ENCODE measurements at places on chromosomes 6 and 20.

GRCh38 chr6:35230498-35230897 is 16.7 kb downstream of the SCUBE3 start:
- no peak for DNase-seq

DNA sequence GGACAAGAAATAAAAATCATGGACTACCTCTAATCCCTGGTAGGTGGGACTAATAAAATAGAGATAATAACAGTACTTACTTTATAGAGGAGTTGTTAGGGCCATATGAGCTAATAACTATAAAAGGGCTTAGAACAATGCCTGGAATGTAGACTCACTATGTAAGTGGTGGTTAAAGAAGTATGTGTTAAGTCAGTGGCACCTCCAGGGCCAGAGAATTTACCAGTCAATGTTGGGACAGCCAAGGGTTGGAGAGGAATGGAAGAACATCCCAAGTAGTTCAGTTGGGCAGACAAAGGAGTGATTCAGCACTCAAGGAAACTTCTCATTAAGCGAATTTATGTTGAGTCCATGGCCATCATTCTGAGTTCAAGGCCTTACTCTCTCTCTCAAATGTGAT is 116.8 kb downstream of the OTOR start:
- DNase-seq, result no peak

DNA sequence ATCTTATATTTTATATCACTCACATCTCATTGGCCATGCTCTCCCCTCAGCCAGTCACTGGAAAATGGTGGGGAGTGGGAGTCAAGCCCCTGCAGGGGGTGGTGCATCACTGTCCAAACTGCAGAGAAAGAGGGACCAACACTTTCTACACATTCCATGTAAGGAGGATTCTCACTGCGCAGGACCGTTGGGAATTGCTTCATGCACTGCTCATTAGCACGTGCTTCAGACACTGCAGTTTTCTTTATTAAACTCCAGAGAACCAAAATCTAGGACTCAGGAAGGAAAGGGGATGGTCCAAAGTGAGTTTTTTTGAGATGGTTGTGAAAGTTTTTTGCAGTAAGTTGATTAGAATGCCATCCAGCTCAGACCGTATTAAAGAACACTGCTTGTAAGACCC is 269.8 kb downstream of the FARS2 start:
- DNase-seq, result no peak

DNA sequence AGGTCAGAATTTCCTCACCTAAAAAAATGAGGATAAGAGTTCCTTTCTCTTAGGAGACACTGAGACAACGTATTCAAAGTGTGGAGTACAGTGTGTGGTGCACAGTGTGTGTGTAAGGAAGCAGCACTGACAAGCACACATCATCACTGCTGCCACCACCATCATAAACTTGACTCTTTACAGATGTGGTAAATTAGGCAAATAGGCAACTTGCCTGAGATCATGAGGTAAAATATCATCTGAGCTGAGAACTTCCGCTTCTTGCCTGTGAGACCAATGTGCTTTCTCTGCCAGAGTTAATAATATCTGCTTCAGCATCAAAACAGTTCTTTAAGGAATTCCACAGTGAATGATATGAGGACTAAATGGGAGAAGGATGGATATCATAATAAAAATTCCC is 52.7 kb downstream of the LYRM4 start:
- DNase-seq, result no peak

- DNase-seq, result no peak
Observed at GRCh38 chr6:22112461-22112860, 184.4 kb downstream of the PRL start.

DNA sequence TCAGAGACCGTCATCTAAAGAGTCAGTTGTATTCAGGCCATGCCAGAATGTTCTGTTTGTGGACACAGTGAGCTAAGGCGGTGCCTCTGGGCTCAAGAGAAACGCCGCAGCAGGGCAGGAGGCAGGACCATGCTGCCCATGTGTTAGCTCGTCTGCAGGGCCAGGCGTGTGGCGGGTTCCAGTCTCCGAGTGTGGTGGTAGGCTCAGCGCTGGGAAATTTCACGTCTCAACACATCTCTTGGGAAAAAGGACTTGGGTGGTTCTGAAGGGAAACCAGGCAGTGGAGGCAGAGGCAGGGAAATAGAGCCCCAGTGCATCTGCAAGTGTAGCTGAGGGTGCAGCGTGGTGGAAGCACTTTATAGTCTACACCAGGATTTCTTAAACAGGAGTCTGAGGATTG is 56.9 kb upstream of the TAGAP start:
- no peak for DNase-seq

GRCh38 chr6:41937861-41938574 is 3.6 kb downstream of the CCND3 start:
- DNase-seq, result no peak

GRCh38 chr6:150037526-150038201 is 12.3 kb upstream of the RAET1L start:
- DNase-seq, result no peak

DNA sequence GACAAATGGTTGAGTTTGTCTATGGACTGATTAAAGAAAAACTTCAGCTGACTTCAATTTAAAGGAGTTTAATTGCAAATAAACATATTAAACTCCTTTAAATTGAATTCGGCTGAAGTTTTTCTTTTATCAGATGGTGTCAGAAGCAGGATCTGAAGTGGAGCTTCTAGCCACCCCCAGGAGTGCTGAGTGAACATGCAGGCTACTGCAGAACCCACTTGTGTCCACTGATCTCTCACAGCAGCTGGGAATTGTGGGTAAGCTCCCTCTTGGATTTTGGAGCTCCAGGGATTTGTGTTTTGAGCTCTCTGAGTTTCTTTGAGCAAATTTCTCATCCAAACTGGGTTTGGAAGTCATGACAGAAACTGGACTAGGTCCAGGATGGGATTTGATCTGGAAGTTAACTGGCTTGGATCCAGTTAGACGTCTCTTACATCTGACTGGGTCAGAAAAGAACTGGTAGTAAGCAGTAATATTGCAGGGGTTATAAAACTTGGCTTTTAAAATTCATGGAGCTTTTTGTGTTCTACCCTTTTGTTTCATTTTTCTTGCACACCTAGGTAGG is 95.8 kb upstream of the UST start:
- no peak for DNase-seq

GRCh38 chr6:124055963-124056362 is 252.3 kb downstream of the NKAIN2 start:
- DNase-seq, result no peak

- no peak for DNase-seq
Observed at GRCh38 chr6:151069641-151070040, 170.1 kb upstream of the AKAP12 start.

DNA sequence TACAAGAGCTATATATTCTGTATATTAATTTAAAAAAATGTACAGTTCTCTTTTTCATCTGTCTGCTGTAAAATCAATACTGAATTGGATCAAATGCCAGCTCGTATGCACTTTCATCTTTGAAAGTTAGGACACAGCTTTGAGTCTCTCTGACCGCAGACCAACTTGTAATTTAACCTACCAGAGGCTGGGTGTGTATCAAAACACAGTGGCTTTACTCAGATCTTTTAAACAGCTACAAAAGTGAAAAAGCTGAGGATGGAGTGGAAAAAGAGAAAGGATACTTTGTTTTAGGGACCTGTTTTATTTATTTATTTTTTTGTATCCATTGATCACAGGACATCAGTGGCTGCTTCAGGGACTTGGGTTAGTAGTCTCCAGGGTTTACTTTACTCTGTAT is 44.1 kb downstream of the KIAA0408 start:
- no peak for DNase-seq

DNA sequence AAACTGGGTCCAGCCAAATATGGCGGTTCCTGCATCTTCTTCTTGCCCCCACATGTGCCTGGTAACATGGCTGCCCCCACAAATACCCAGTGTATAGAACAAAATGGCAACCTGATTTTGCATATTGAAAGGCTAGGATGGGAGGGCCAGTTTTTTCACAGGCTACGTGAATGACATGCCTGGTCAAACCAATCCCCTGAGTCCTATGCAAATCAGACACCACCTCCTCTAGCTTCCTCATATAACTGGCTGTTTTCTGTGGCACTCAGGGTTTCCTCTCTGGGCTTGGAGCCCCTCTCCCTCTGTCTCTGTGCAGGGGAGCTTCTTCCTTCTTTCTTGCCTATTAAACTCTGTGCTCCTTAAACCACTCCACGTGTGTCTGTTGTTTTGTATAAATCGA is 372.1 kb downstream of the KIF16B start:
- DNase-seq, result no peak

- DNase-seq, result no peak
Observed at GRCh38 chr20:39706184-39706663, 744.1 kb downstream of the DHX35 start.

GRCh38 chr6:6997263-6998193 is 110.2 kb upstream of the RREB1 start:
- no peak for DNase-seq

DNA sequence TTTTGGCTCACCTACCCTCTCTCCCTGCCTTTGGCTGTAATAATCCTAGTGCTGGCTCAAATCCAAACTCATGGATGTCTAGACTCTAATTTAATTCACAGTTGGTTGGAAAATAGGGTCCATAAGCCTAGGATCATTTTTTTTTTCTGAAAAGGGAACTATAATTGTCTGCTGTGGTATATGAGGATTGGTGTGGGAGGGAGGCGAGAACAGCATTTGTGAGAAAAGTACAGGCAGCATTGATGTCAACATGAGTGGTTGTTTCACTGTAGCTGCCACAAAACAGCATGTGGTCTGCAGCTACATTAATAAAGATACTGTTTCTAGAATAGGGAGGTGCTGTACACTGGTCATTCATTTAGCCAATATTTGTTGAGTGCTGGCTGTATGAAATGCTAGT is 18.6 kb upstream of the POLR1H start:
- DNase-seq, result no peak

DNA sequence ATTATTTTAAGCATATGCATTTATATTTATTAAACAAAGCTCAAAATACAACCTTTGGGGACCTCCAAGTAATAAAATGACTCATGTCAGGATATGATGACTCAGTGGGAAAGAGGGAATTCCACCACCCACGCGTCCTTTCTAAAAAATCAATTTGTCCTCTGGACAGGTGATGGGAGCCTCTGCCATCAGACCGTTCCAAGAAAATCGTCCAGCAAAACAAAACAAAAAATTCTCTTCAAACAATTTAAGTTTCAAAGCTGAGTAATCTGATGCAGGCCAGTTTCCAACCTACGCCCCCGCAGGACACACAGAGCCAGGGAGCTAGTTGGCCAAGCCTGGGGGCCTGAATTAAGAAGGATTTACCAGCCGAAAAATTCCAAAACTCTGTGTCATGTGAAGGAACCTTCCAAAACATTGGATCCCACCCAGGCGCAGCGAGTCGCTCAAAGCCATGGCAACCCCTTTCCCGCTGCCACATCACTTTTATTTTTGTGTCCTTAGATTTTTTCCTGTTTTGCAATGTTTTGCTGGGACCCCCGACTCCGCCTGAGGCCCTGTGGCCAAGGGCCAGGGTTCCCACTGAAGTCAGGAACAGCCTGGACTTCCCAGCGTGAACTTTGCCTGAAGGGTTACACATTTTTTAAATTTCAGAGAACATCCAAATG is 95.3 kb downstream of the NFATC2 start:
- DNase-seq, result no peak

- DNase-seq, result no peak
Observed at GRCh38 chr6:50213146-50213545, 163.4 kb upstream of the DEFB112 start.

- no peak for DNase-seq
Observed at GRCh38 chr6:67094431-67094946, 1387.5 kb upstream of the EYS start.

DNA sequence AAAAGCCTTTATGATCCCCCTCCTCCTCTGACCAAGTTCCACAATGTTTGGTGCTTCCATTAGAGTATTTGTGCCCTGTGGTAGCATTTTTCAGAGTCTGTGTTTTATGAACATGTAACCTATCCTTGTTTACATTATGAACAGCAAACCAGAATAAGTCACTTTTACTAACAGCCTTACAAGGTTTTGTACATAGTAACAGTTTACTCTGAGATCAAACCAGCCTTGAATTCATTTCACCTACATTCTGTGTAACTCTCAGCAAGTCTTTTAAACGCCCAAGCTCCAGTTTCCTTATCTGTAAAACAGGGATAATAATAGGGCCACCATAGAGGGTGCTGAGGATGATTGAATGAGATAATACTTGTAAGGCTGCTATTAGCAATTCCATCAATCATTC is 175.0 kb downstream of the PHACTR1 start:
- DNase-seq, result no peak

DNA sequence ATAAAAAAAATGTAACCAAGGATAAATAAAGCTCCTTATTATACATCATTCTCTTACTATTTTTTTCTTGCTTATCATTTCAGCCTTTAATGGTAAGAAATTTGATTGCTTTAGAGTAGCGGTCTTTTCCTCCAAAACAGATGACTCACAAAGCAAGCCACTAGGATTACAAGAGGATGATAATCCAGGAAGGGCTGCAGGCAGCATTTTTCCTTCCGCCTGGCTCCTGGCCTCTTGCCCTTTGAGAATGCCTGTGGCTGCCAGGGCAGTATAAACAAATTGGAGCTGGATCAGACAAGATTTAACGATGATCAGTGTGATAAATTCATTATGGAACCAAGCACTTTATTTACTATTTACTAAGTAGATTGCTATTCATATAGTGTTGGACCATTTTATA is 9.7 kb upstream of the FBXL4 start:
- no peak for DNase-seq

GRCh38 chr20:49247792-49248191 is 28.6 kb downstream of the DDX27 start:
- DNase-seq, result no peak

- DNase-seq, result no peak
Observed at GRCh38 chr6:62707914-62708313, 421.9 kb upstream of the KHDRBS2 start.

DNA sequence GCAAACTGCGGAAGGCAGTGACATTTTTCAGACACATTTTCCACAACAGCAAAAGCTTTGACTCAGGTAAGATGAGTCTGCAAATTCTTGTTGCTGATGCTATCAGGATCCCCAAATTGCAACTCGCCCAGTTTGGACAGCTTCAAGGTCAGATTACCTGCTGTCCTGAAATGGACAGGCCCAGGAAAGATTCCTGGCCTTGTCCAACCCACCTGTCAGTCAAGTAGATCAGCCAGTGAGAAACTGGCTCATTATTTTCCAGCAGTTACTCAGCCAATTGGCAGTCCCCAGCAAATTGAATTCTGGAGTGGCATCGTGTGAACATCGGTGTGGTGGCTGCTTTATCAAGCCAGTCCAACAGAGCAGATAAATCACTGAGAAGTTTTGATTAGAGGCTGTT is 84.5 kb upstream of the SNAP25 start:
- no peak for DNase-seq

DNA sequence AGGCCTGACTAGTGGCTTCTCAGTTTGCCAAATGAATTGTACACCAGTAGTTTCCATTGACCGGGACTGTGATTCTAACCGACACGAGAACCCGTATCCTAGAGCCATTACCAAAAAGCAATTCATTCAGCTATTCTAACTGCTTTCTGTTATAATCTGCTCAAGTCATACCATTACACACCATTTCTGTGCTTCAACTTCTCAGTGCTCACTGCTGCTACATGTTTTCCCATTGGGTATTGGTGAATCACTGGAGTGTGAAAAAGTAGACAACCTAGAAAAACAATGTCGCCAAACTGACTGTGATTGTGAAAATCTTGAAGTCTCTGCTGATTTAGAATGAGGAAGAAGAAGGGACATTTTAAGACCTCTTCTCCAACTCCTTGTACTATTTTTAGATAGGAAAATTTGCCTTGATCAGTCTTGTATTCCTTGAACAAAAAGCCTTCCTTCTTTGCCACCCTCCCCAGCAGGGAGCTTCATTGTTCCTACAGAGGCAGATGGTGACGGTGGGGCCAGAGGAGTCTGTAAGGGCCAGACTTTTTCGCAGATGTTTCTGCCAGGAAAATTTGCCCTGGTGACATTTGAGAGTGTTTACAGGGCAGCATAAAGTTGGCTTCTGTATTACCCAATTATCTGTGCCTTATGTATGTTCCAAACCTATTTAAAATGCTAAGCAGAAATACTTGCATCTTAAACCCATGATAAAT is 31.7 kb upstream of the MAP3K4 start:
- DNase-seq, result no peak

All from globus pallidus (tissue), 1 donor.